ENCODE measurements at places on chromosomes 3 and 15.

DNA sequence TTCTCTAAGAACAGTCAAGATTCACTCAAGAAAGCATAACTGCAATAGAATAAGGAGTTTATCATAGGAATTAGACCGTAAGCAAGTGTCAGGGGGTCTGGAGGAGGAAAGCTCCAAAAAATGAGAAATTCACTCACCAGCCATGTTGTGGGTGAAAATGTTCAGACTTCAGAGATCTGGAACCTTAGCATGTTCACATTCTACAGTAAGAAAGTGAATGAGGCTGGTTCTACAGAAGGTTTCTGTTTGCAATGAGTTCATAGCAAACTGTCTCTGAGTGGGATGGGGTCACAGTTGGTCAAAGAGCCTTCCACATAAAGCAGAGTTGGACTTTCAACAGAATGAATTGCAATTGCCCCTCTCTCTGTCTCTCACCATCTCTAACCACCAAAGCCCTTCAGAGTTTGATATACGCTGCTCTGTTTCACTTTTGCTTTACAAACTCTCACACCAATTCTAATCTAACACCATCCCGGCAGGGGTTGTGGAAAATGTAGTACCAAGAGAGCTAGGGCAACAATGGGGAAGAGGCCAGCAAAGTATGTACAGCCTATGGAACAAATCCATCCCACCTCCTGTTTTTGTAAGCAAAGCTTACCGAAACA lies 581.8 kb upstream of the UBE2E2 start:
- DNase-seq: no peak

- DNase-seq: no peak
Observed at GRCh38 chr3:13370609-13371008, 49.5 kb downstream of the NUP210 start.

DNA sequence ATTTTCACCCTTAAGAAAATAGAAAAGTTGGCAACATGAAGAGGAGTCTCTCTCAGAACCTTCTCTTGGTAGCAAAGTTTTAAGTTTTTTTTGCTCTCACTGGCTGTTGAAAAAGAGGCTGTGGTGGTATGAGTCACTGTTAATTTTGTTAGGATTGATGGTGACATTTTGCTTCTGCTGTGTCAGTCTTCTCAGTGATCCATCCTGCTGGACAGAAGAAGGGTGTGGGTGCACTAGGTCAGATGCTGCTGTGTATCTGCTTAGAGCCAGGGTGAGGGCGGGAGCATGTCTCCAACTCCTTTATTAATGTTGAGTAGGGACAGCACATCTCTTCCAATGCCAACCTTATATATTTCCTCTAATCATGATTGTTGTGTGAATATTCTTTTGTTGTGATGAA lies 369.5 kb downstream of the FEZF2 start:
- DNase-seq: no peak

- DNase-seq: peak; percentile 97
Observed at GRCh38 chr3:97952872-97953271, 19.4 kb downstream of the RIOX2 start.

DNA sequence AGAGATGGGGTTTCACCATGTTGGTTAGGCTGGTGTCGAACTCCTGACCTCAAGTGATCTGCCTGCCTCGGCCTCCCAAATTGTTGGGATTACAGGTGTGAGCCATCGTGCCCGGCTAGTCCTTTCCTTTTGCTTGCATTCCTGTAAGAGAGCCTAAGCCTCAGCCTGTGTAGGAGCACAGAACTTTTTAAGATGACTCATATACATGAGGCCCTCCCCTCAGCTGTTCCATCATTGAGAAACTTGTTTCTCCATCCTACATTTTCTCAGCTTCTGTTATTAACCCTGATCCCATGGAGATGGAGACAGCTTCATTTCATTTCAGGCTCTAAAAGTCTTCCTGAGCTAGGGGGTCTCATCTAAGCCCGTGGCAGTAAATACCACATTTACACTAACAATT lies 123.3 kb downstream of the PLOD2 start:
- DNase-seq: peak; percentile 67

DNA sequence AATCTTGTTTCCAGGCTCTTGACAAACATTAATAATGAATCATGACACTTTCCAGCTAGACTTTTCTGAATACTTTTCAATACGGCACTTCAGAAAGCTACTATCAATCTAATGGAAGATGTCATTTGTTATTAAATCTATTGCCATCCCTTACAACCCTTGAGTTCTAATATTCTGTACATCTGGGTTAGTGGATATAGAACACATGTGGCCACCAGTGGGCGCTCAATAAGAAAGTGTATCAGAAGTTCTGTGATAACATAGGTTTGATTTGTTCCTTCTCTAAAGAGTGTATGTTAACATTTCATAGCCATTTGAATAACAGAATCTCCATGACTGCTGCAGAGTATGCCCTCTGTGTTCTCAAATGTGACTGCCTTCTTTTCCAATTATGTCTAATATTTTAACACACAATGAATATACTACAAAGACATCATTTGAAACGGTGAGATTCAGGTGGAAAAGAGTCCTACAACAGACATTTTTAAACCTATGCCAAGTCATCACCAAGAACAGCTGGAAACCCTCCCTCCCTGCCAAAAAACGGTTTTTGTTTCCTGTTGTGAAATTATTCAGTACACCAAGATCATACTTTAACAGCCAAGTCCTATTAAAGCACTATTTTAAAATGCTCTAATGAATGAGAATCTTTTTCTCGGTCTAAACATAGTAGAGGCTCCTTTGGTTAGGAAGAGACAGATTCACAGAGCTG lies 22.2 kb downstream of the ALDH1A2 start:
- peak; percentile 53 for DNase-seq

- DNase-seq: peak; percentile 66
Observed at GRCh38 chr15:40409366-40409765, 3.8 kb downstream of the IVD start.

Measured in trophoblast cell (in vitro differentiated cells and primary cell).